ENCODE measurements at places on chromosomes 7 and 10. TPM values are rescaled to one million over a fixed set of nuclear protein-coding genes. Genes with fewer than 3 reads are reported as not detected.

GRCh38 chr7:133183969-133184368 is 68.9 kb upstream of the EXOC4 start:
- no peaks in the 10 kb centered on the region for H3K27me3 ChIP-seq
- DNase-seq: no peak
- no peaks in the 10 kb centered on the region for H3K4me1 ChIP-seq

Gene C7orf57
- total RNA-seq: 0.28 TPM

GRCh38 chr10:49350846-49351532 is 44.9 kb downstream of the DRGX start:
- no peak overlapping the region for H3K27ac ChIP-seq
- peaks cover under 1% of the 10 kb centered on the region for H3K4me1 ChIP-seq
- no peak overlapping the region for H3K4me3 ChIP-seq
- H3K36me3 ChIP-seq: no peaks in the 10 kb centered on the region

- DNase-seq: no peak
- H3K36me3 ChIP-seq: no peaks in the 10 kb centered on the region
- no peak overlapping the region for H3K27ac ChIP-seq
- H3K4me3 ChIP-seq: no peak overlapping the region
- no peaks in the 10 kb centered on the region for H3K4me1 ChIP-seq
These were observed 13.5 kb downstream of the OR9A2 start for GRCh38 chr7:143013473-143013872.

Measured in activated CD4-positive, alpha-beta memory T cell treated with anti-CD3 and anti-CD28 coated beads, Interleukin-2, amount 10 ng/mL, durations not matched to agents 7 days and 5 days (primary cell).